Activated CD4-positive, alpha-beta T cell treated with anti-CD3 and anti-CD28 coated beads, Interleukin-2, amount 50 U/mL, for 48 hours (primary cell): ENCODE measurements at places on chromosomes 13 and 19.
A peak's percentile ranks its signal among the peaks of the same experiment; 100 is the strongest.

DNA sequence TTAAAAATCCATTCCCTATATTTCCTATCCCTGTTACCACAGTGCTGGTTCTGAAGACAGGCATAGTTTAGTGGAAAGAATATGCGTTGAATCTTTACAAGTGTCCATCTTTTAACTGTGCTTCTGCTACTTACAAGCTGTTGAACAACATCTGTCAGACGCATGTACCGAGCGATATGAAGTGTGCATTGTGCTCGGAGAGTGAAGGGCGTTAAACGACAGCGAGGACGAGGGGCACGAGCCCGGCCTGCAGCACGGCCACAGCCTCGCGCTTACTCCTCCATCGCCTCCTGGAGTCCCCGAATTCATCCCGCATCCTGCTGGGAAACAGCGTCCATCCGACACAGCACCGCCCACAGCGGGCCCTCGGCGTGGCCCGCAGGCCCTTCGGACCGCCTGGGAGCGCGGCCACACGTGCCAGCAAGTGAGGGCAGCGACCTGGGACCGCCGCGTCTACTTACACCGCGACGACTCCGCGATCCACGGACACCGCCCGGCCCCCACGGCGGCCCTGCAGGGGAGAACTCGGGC lies 514 bp downstream of the PCID2 start:
- DNase-seq, result peak; percentile 27

GRCh38 chr13:48403151-48403631 lies 9.7 kb downstream of the LPAR6 start:
- peak; percentile 36 for DNase-seq

- no peak for DNase-seq
Observed at GRCh38 chr13:77150651-77151050, 123.7 kb upstream of the FBXL3 start.

GRCh38 chr19:48795685-48796070 lies 15.2 kb downstream of the BCAT2 start:
- no peak for DNase-seq

- peak; percentile 86 for DNase-seq
Observed at GRCh38 chr19:12035220-12036172, at the start of gene ZNF433. ZNF433 (minus strand) TSS chr19:12035679; CDS start chr19:12035539, 140 bp downstream.
